Activated T-helper 2 cell treated with anti-CD3 and anti-CD28 coated beads, Interferon-gamma antibody, Interleukin-2, Interleukin-4, amounts not matched to agents 10 μg/mL and 5 μg/mL and 100 μg/mL, durations not matched to agents 14 hours and 24 hours and 36 hours (primary cell): ENCODE measurements at places on chromosomes 1 and 21. TPM values are rescaled to one million over a fixed set of nuclear protein-coding genes. Genes with fewer than 3 reads are reported as not detected.

The PRR9 gene
- total RNA-seq: not detected in 2 replicates

- H3K4me1 ChIP-seq: peaks cover 6% of the 10 kb centered on the region
- H3K27ac ChIP-seq: peak overlapping the region; percentile 74
- peak overlapping the region; percentile 84 for H3K4me3 ChIP-seq
Observed at GRCh38 chr1:161440312-161440894, 64.9 kb upstream of the FCGR2A start.

- peak overlapping the region; percentile 94 for H3K4me3 ChIP-seq
- peaks cover 8% of the 10 kb centered on the region for H3K36me3 ChIP-seq
- H3K27ac ChIP-seq: peak overlapping the region; percentile 97
- DNase-seq: no peak
Observed at GRCh38 chr1:27773826-27774445, 917 bp downstream of the STX12 start.

- H3K4me1 ChIP-seq: no peaks in the 10 kb centered on the region
- H3K36me3 ChIP-seq: no peaks in the 10 kb centered on the region
- H3K27ac ChIP-seq: no peak overlapping the region
- H3K4me3 ChIP-seq: no peak overlapping the region
- peaks cover 4% of the 10 kb centered on the region for H3K27me3 ChIP-seq
Observed at GRCh38 chr1:210412240-210412639, 83.5 kb downstream of the HHAT start.

- no peaks in the 10 kb centered on the region for H3K36me3 ChIP-seq
- H3K4me1 ChIP-seq: no peaks in the 10 kb centered on the region
Observed at GRCh38 chr1:29269382-29269781, 33.1 kb downstream of the PTPRU start.
